ENCODE measurements at places on chromosomes 12 and 14.

- no peak for DNase-seq
Measured at GRCh38 chr12:583251-583869, 79.9 kb downstream of the NINJ2 start.

DNA sequence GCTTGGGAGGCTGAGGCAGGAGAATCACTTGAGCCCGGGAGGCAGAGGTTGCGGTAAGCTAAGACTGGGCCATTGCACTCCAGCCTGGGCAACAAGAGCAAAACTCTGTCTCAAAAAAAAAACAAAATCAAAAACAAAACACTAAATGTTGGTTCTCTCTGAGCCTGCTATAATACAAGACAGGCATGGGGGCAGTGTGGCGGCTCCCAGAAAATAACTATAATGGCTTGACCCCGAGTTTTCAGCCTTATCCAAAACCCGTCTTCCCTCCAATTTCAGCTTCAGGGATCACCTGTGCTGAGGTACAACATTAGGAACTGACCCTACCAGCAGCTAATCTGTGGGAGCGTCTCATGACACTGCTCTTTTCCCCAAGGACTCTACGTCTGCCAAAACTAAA lies 862 bp downstream of the SLC7A7 start:
- no peak for DNase-seq

DNA sequence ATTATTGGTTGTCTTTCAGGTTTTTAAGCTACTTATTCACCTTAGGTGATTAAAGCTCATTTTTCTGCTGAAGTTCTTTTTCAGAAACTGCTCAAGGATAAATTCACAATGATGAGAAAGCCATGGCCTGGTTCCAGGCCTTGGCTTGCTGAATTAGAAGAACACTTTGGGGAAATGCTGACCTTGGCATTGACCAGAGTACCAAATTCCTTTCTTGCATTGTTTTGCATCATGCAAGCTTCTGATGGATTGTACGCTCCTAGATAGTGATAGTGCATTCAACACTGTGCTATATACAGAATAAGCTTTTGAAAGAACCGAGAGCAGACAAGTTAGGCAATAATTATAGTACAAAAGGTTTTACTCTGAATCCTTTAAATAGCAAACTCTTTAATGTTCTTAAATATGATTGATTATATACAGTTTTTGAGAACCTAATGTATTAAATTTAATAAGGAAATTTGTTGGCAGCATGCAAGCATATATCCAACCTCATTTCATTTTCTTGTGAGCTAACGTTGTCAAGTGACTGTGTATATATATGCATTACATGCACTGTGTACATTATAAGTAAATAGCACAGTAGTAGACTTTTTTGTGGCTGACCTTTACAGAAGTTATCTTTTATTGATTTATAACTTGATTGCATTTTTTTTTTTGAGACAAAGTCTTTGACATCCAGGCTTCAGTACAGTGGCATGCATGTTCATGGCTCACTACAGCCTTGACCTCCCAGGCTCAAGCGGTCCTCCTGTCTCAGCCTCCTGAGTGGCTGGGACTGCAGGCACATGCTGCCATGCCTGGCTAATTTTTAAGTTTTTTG lies 99.2 kb downstream of the DIP2B start:
- no peak for DNase-seq

DNA sequence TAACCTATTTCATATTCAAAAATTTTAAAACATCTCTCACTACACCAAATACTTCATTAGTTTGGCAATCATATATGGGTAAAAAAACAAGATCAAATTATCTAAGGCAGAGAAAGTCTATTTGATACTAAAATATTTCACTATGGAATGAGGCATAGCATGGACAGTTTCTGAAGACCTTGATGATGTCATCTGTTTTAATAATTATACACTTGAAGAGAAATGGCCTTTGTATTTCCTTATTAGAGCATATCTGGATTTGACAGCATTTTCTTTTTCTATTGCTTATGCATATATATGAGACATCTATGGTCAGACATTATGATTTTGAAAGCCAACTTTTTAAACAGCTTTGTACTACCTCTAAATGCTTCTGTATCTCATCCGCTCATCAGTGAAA lies 88.6 kb downstream of the DDHD1 start:
- DNase-seq, result no peak

GRCh38 chr14:90503582-90503981 lies 106.8 kb downstream of the CALM1 start:
- no peak for DNase-seq

Data from NCI-H460 (cell line).